Activated naive CD4-positive, alpha-beta T cell (primary cell): ENCODE measurements at places on chromosomes 7 and 10.

DNA sequence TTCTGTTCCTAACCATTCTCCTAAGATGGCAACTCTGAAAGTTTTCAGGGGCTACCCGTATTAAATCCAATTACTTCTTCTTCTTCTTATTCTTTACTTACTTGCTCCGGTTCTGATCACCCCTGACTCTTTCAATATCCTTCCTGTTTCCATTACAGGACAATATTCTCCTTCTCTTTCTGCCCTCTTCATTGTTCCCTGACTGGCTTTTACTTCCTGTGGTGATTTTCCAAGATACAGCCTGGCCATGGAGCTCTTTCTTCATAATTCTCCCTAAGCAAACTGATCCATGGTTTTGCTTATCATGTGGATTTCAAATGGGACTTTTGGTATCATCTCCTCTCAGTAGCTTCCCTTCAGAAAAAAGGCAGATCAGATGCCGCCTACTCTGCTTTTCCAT, 35.4 kb downstream of the CCDC186 start:
- DNase-seq, result no peak

DNA sequence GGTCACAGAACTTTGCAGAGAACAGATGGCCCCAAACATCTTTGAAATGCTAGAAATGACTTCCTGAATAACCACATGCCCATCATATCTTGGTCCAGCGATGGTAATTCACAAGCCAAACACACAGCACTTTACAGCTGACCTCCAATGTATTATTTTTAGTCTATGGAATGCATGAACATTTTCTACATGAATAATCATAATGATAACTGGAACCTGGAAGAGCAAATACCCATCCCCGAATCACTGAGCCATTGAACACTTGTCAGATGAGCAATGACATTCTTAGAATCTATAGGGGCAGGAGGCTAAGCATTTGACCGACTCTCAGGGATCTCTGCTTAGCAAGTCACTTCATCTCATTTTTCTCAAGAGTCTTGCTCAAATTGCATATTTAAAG, 167.3 kb downstream of the CREB5 start:
- DNase-seq, result no peak

- DNase-seq, result no peak
Observed at GRCh38 chr10:78659598-78659967, 409.2 kb upstream of the ZMIZ1 start.

DNA sequence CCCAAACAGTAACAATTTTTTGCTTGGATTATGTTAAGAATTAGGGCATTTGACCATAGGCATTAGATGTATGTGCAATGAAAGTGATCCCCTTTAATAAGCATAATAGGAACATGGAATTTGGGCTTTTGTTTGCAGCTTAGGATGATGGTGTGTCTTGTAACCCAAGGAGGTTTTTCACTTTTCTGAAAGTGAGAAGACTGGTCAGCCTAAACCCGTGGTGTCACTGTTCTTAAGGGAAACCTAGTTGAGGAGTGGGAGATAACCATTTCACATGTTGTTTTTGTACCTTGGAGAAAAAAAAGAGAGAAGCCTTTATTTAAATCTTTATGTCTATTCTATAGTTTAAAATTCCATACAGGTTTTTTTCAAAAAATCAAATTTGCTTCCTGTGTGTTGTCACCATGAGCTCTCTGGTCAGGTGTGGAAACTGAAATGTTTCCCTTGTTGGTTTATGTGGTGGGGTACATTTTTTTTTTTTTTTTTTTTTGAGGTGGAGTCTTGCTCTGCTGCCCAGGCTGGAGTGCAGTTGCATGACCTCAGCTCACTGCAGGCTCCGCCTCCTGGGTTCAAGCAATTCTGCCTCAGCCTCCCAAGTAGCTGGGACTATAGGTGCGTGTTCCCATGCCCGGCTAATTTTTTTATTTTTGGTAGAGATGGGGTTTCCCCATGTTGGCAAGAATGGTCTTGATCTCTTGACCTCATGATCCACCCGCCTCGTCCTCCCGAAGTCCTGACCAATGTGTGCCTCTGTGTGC, 7.7 kb downstream of the CCM2 start:
- no peak for DNase-seq
